ENCODE measurements at places on chromosomes 1 and 21.

DNA sequence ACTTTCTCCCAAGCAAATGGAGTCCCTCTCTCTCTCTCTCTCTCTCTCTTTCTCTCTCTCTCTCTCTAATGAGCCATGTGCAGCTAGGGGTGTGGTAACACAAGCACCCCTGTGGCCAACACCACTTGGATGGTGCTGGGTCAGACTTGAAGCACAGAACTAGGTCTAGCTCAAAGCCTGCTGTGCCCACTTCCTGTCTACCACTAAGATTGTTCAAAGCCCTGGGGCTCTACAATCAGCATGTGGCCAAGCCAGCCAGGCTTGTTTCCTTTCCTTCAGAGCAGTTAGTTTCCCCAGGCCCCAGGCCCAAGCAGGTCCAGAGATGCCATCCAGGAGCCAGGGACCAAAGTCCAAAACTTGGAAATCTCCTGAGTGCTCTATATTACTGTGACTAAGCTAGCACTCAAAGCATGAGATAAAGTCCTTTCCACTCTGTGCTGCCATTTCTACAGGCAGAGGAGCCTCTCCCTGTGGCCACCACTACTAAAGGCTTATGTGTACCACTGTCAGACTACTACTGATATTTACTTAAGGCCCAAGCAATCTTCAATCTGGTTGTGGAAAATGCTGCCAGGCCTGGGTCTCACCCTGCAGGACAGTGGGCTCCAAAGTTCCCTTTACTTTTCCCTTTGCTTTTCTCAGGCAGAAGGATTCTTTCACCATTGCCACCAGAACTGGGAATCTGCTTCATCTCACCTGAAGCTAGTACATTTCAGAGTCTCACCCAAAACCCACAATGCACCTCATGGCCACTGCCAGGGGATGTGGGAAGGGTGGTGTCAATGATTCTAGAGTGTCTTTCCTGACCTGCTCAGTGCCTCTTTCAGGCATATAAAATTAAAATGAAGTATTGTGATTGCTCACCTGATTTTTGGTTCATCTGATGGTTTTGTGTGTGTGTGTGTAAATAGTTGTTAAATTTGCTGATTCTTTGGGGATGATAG, 999.5 kb downstream of the NCAM2 start:
- DNase-seq = no peak

GRCh38 chr1:184836934-184837895, 82.6 kb upstream of the EDEM3 start:
- DNase-seq = no peak

GRCh38 chr1:16006552-16007485, 2.8 kb downstream of the SRARP start:
- DNase-seq = no peak

GRCh38 chr1:38360807-38361206, 314.2 kb upstream of the POU3F1 start:
- DNase-seq = no peak

DNA sequence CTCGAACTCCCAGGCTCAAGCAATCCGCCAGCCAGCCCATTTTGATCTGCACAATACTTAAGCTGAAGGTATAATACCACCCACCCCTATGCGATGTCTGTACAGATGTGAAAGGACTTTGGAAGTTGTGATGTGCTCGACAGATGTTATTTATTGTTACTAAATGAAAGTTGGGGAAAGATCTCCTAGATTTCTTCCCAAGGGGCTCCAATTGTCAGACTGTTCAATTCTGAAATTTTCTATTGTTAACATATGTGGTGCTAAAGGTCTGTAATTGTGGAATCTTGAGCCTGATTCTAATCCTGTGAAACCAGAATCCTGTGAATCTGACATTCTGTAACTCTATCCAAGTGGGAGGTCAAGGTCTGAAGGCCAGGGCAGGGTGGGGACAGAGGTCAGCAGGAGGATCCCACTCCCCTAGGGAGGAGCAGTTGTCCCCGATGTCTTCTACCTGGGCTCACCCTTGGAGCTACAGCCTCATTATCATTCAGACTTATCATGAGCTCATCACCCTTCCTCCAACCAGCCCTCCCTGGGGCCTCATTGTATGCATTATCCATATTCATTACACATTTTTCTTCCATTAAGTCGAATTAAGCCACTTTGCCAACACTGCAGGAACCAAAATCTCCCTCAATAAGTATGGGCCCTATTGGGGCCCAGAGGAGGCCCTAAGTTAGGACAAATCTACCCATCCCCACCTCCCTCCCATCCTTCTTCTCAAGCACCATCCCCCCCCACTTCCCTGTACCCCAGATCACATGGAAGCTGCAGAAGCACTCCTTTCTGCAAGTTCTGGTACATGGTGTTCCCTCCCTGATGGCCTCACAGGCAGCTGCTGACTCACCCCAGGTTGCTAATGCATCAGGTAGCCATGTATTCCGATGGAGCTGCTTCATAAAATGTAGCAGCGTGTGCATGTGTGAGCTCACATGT, 32.3 kb downstream of the SHISAL2A start:
- DNase-seq = no peak

DNA sequence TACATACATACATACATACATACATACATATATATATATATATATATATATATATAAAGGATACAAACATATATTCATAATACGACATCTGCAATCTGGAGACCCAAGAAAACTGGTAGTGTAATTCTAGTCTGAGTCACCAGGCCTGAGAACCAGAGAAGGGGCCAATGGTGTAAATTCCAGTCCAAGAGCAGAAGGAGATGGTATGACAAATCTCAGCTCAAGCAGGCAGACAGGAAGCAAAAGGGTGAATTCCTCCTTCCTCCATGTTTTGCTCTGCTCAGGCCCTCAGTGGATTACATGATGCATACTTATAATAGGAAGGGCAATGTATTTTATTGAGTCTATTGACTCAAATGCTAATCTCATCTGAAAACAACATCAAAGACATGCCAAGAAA, 1060.4 kb upstream of the TMPRSS15 start:
- DNase-seq = no peak

- no peak for DNase-seq
Observed at GRCh38 chr1:231108516-231109302, 53.1 kb upstream of the TRIM67 start.

GRCh38 chr1:55446351-55446750, 231.2 kb upstream of the USP24 start:
- no peak for DNase-seq

DNA sequence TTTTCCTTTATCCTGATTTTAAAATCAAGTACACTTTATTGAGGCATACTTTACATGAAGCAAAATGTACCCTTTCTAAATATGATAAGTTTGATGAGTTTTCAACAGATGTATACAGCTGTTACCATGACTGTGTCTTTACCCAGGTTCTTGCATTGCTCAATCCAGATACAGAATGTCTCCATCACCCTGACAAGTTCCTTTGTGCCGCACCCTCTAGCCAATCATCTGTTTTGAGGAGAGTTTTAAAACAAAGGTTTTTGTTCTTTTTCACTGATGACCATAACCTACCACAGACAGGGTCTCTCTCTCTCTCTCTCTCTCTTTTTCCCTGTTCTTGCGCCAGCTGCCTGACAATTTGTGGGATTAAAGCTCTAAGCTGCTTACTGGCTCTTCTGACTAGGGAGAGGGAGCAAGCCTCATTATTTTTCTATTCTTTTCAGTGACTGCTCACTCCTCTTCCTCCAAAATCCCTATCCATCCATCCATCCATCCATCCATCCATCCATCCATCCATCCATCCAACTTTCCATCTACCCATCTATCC, 1.2 kb upstream of the KCNE1 start:
- DNase-seq = no peak

DNA sequence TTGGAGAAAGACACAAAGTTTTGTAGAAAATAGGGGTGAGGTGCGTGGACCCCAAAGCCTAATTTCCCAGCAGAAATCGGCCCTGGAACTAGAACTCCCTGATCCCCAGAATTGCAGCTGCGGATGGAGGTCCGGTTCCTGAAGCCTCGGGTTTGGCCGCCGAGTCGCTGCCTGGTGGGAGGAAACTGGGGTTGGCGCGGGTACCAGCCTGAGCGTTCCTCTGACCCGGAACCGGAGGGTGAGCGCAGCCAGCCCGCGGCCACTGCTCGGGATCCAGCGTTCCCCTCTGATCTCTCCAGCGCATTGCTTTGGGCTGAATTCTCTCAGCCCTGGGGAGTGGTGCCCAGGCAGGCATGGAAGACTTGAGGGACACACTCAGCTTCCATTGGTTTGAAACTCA, 1.6 kb downstream of the ST6GALNAC5 start:
- DNase-seq = no peak

DNA sequence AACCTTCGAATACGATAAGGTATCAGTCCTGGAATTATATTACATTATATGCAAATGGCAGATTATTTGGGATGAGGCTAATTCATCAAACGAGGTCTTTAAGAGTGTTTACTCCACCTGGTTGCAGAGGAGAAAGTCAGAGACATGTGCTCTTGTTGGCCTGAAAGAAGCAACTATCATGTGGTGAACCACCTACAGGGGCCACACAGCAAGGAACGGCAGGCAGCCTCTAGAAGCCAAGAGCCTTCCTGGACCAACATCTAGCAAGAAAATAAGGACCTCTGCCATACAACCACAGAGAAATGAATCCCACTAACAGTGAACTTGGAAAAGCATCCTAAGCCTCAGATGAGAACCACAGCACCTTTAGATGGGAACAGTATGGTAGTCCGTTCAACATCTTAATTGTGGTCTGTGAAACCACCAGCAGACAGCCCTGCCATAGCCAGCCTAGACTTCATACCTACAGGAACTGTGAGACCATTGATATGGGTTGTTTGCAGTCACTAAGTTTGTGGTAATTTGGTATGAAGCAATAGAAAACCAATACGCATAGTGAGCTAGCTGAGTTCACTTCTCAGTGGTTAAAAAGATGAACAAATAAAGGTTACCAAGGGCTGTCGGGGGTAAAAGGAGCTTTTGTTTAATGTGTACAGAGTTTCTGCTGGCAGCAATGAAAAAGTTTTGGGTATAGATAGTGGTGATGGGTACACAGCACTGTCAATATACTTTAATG, 345.7 kb upstream of the RUNX1 start:
- no peak for DNase-seq

- DNase-seq = no peak
Observed at GRCh38 chr1:115194506-115194905, 105.2 kb upstream of the TSPAN2 start.

- peak; percentile 10 for DNase-seq
Observed at GRCh38 chr1:202571719-202572339, 138.4 kb downstream of the SYT2 start.

GRCh38 chr1:156001662-156002171, 19.0 kb downstream of the SSR2 start:
- DNase-seq = no peak

DNA sequence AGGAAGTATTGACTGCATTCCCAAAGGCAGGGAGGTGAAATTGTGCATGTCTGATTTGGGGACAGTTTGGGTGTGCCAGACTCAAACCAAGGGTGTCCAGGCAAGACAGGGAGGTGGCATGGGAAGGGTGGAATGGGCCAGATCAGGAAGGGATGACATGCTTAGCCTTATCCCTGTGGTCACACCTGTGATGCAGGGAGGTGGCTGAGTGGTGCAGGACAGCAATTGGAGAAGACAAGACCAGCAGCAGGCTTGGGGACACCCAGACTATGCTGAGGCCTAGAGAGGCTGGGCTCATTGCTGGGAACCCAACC, 4.0 kb downstream of the FOXO6 start:
- no peak for DNase-seq

- DNase-seq = no peak
Observed at GRCh38 chr1:103111926-103112325, 3.6 kb upstream of the COL11A1 start.

DNA sequence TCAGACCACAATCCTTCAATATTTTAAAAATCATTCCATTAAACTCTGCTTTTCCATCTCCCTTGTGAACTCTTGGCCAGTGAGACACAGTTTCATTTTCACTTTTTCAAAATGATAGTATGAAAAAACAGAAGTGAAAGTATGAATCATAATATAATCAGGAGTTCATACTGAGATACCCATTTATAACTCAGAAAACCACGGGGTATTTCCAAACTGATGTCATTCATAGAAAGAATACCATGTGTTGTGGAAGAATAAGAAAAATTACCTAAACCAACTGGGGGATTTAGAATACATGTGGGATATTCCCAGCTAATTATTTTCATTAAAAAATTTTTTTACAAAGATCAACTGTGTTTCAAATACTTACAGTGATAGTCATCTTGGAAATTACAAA, 149.9 kb downstream of the MRPL39 start:
- no peak for DNase-seq

GRCh38 chr1:183850852-183851251, 45.9 kb downstream of the RGL1 start:
- DNase-seq = no peak

DNA sequence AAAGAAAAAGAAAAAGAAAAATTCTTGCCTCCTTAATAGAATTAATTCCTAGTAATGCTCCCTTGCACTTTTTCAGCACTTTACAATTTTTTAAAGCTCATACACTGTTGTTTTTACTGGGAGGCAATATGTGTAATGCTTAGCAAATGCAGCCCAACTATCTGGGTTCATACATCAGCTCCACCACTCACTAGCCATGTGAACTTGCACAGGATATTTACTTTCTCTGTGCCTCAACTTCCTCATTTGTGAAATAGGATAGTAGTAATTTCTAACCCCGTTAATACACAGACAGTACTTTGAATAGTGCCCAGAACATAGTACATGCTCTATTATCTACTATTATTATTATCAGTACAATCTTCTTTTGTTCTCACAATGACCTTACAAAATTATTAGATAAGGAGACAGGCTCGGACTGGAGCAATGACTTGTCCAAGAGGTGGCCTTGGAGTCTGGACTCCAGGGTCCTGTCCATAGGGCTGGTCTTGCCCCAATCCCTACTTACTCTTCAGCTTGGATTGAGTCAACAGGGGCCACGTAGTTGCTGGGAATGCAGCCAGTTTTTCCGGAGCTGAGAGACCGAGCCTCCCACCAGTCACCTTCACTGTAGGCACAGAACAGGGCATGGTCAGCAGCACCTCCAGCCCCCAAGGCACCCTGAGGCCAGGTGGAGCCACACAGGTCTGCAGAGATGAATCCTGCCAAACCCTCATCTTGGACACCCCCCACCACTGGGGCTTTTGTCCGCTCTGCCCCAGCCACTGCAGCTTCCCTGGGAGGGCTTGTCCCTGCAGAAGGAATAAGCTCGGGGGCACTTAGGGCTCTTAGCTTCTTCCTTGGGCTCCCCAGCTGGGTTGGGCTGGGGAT, 13.7 kb downstream of the FGR start:
- no peak for DNase-seq

GRCh38 chr1:178819123-178819522, 51.8 kb downstream of the ANGPTL1 start:
- no peak for DNase-seq

DNA sequence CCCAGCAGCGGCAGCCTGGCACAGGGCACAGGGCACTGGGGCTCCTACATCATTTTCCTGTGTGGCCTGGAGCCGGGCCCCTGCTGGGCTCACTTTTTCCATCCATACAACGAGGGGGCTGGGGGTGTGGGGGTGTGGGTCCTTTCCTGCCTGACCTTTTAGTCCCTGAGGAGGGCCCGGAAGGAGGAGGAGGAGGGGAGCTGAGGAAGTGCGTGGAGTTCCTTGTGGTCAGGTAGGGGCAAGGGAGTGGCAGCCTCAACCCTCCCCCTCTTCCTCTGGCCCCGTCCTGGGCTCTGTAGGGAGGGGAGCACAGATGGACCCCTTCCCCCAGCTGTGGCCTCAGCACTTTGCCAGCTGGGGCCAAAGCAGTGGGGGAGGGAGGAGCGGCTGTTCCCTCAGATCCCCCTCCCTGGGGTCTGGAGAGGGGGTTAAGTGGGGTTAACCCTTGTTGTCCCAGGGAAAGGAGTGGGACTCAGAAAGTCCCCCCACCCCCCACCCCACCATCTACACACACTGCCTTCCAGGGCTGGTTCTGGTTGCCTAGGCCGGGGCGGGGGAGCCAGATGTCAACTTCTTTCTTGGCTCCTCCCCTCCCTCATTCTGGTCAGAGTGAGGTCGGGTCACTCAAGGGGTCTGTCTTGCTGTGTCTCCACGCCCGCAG, 5.7 kb downstream of the NTRK1 start:
- DNase-seq = no peak

Data from T-cell (primary cell).